Stimulated activated CD8-positive, alpha-beta memory T cell treated with anti-CD3 and anti-CD28 coated beads, Interleukin-2, amount 100 ng/mL, for 1 hour (primary cell): ENCODE measurements at places on chromosomes 7 and 10.

DNA sequence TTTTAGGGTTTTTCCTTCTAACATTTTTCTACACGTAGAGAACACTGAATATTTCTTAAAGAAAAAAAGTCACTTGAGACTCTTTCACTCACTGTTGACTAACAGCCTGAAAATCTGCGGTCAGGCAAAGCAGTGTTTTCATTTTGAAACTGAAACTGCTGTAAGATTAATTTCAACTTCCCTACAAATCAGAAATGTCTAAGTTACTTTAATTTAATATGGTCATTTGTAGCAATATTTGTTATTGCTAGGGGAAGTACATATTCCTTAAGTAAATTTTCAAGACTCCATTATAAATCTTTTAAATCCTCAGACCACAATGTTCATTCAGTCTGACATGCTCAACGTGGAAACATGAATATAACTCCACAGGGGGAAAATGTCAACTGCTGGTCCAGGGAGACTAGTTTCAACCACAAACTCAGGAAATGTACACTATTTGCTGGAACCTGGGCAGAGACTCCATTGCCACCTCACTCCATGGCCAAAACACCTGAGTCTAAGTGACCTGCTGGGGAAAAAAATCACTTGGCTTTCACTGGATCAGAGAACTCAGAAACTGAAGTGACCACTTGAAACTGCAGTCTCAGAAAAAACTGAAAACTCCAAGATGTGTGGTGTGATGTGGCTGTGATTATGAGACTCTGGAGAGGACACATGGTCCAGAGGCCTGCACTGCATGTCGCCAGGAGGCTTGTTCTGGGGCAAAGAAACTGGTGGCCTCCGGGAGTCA, 161.2 kb downstream of the TAX1BP1 start:
- no peak for DNase-seq

DNA sequence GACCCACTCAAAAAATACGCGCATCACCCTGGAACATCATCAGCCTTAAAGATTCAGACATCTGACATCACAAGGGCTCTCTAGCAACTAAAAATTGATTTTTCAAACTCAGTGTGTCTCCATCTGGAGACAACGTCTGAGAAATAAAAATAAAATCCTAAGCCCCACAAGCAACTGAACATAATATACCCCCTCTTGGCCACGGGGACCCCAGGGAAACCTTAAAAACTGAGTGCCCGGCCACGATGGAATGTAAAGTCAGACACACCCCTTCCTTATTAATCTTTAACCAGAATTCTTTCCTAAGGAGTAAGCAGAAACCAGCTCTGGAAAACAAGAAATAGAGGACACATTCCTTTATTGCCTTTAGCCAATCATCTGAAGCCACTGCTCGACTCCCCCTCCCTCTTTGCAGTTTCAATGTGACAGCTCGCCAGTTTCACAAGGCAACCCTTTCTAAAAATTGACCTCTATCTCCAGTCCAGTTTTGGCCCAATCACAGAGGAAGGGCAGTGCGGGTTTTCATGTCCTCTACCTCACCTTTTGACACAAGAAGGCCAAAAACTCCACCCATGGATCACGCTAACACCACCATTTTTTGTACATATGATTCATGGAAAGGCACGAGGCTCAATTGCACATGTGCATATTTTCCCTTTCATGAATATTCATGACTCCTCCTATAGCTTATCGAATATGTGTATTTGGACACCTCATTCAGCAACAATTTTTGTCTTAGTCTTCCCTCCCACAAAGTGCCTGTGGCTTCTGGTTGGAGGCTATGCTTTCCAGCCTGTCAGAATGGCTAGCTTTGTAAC, 24.2 kb downstream of the IFIT3 start:
- DNase-seq, result no peak

GRCh38 chr7:70618020-70618551, 513.9 kb upstream of the GALNT17 start:
- no peak for DNase-seq

- no peak for DNase-seq
Observed at GRCh38 chr7:77799078-77799964, 748 bp downstream of the PHTF2 start.

- DNase-seq, result no peak
Observed at GRCh38 chr7:150879345-150879744, 27.0 kb downstream of the AOC1 start.

GRCh38 chr10:127563718-127564553, 14.8 kb downstream of the NPS start:
- no peak for DNase-seq

DNA sequence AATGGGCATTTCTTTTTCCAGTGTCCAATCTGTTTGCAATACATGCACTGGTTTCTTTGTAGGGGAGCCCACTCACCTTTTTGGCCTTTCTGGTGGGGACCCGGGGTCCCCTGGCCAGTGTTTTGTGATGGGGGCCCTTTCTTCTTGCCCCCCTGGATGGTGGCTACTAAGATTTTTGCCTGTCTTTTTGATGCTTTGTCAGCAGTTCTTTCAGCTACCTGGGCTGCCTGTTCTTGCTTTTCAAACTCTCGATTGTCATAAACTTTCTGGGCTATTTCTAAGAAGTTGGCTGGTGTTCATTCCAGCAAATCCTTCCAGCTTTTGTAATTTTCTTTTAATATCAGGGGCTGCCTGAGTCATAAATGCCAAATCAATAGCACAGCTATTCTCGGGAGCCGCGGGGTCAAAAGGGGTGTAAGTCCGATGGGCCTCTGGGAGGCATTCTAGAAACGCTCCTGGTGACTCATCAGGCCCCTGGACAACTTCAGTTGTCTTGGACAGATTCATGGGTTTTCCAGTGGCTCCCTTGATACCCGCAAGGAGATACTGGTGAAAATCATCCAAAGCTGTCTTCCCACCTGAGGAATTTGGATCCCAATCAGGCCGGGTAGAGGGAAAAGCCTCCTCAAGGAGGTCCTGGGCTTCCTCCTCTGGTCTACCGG, 79.0 kb downstream of the PRR15 start:
- DNase-seq, result no peak

DNA sequence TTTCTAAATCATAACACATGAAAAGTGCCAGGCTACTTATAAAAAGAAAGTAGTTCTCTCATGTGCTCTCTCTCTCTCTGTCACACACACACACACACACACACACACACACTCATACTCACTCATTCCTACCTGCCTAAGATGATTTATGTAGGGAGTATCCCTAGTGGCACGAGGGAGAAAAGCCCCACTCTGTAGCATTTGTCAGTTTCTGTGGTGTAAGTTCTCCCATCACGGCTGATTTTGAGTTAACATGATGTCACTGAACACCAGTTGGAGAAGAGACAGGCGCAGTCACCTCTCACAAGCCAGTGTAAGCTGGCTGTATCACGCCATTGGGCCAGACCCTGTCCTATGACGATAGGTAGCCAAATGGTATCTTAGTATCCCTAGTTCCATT, 395.4 kb downstream of the SFMBT2 start:
- DNase-seq, result no peak

DNA sequence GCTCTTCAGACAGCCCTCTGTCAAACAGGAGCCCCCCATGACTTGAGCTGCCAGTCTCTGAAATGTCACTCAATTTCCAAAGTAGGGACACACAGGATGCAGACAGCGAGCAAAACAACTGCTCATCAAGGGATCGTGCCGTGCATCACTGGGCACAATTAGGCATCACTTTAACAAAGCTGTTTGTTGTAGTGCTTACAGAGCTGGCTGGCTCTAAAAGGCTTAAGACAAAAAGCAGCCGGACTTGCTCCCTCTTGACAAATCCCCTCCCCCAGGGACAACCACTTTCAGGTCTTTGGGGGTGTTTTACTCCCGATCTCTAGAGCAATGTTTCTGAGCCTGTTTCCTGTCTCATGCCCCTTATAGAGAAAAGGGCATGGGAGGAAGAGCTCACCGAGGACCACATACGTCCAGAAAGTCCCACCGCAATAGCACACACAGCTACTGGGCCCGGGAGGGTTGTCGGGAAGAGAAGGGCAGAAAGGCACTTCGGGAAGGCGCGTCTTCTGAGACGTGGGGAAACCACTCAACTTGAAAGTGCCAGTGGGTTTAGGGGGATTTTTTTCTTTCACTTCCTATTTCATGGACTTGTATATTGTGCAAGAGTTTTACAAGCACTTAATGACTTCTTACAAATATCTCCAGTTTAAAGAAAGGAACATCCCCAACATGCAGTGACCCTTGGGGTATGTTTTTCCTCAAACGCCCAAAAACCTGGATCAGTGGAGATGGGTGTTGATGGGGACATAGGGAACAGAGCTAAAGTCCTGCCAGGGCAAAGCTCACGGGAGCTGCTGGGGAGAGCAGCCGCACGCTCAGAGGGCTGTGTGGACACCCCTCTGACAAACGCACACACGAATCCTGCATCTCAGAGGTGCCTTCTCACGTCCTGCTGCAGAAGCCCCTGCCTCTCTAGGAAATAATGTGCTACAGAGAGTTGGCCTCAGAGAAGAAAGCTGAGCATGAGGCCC, 27.1 kb downstream of the LRRC20 start:
- no peak for DNase-seq

GRCh38 chr10:104574427-104574826, 66.7 kb upstream of the SORCS3 start:
- DNase-seq, result no peak

GRCh38 chr7:26658389-26659084, 205.9 kb downstream of the SKAP2 start:
- DNase-seq, result no peak

GRCh38 chr10:116947841-116948529, 57.0 kb downstream of the SHTN1 start:
- no peak for DNase-seq

DNA sequence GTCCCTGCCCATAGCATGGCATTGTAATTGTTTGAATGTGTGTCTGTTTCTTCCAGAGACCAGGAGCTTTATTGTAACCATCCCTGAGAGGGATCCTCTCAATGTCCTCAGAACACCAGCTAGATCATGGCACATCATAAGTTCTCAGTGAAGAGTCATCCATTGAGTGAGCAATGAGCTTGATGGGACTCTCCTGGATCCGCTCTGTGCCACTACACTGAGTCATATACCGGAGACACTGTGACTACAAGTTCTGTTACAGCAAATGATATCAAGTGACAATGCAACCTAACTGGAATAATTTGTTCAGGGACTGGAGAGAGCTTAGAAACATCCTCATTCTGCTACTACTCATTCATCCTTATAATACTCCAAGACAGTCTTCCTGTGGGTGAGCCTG, 25.1 kb downstream of the MRPS24 start:
- DNase-seq, result no peak

- no peak for DNase-seq
Observed at GRCh38 chr10:79483948-79484347, 28.4 kb upstream of the EIF5AL1 start.

GRCh38 chr10:129847741-129848483, 116.2 kb downstream of the EBF3 start:
- no peak for DNase-seq

DNA sequence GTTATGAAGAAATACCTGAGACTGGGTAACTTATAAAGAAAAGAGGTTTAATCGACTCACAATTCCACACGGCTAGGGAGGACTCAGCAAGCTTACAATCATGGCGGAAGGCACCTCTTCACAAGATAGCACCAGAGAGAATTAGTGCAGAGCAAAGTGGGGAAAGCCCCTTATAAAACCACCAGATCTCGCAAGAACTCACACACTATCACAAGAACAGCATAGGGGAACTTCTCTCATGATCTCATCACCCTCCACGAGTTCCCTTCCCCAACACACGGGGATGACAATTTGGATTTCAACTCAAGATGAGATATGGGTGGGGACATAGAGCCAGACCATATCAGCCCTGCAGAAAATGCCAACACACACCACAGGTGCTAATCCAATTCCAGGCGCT, 218.7 kb downstream of the PARD3 start:
- no peak for DNase-seq

DNA sequence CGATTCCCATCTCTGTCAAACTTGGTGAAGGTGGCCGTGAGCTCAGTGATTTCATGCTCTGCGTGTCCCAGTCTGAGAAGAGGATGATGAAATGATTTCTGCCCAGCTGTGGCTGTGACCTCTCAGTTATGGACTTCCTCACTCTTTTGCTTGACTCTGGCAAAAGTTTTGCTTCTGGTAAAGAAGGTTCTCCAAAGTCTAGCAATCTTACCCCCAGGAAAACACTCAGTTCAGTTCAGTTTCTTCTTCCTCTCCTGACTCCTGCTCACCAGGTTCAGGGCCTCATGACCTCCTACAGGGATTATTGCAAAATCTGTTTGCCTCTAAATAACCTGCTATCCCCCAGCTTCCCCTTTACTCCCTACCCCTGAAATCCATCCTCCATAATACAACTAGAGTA, 4.9 kb upstream of the BLOC1S2 start:
- no peak for DNase-seq

GRCh38 chr10:34002896-34003295, 668.4 kb upstream of the NRP1 start:
- no peak for DNase-seq

DNA sequence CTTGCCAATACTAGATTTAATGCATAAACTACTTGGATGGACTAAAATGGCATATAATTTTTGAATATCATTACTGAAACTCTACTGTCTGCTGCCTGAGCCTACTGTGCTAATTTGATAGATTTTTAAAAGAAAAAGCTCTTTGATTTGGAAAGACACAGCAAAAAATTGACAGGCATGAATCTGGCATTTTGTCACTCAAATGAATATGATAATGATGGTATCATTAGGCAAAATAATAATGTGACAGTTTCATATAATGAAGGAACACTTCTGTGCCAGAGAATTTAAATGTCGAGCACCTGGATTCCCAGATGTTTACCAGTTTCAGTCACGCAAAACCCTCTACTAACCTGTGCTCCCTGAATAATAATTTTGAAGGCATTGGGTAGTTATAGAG, 60.0 kb upstream of the SLC13A1 start:
- DNase-seq, result no peak

GRCh38 chr10:30510184-30510931, 76.4 kb downstream of the MAP3K8 start:
- DNase-seq, result no peak

DNA sequence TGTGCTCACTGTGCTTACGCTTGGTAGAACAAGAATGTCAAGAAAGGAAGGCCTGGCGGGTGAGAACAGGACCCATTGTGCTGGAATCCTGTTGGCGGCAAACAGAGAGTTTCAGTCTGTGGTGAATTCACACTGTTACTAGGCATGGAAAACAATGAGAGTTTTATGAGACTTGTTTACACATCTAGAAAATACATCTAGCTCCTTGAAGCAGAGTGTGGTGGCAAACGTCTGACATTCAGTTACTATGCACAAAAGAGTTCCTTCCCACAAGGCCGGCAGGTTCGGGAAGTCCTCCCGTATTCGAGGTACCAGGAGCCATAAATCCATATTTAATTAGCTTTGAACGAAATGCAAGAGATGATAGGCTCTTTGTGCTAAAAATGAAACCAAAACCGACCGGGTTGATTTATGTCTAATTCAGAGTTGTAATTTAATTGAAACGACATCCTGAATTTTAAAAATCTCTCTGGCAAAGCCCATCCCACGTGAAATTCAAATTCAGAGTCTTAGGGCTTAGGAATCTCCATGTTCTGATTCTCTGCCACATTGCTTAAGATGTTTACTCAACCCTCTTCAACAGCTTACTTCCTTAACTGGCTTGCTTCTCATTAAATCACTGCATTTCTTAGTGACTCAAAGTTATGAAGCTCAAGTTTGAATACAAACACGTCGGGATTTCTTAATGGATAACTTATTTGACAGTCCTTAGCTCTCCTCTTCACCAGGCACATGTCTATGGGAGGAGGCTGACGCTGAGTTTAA, 299.9 kb upstream of the PITRM1 start:
- DNase-seq, result no peak

GRCh38 chr7:127629268-127629854, 11.4 kb upstream of the PAX4 start:
- no peak for DNase-seq

- DNase-seq, result no peak
Observed at GRCh38 chr7:51007551-51008505, 225.1 kb upstream of the GRB10 start.

GRCh38 chr10:124646483-124647352, 97.5 kb downstream of the FAM53B start:
- no peak for DNase-seq
